Spinal cord (tissue), 10 donors: ENCODE measurements at places on chromosomes 11 and 22.

DNA sequence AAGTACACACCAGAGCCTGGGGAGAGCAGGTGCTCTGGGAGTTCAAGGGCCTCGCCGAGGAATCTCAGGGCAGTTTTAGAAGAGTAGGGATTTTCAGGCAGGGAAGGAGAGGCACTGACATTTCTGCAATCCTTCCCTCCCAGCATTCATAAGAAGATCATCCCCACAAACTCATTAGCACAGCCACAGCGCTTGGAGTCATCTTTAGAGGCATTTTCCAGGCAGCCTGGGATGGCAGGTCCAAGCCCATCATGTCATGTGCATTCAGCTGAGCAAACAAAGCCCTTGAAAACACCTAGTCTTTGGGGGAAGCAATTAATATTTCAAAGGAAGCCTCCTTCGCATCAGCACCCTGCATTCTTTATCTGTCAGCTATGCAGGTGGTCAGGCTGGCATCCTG, 43.8 kb downstream of the MAP6 start:
- no peak for DNase-seq

GRCh38 chr11:67255864-67256263, 10.4 kb upstream of the GRK2 start:
- no peak for DNase-seq

GRCh38 chr22:30905696-30906341, 62.8 kb downstream of the MORC2 start:
- no peak for DNase-seq

DNA sequence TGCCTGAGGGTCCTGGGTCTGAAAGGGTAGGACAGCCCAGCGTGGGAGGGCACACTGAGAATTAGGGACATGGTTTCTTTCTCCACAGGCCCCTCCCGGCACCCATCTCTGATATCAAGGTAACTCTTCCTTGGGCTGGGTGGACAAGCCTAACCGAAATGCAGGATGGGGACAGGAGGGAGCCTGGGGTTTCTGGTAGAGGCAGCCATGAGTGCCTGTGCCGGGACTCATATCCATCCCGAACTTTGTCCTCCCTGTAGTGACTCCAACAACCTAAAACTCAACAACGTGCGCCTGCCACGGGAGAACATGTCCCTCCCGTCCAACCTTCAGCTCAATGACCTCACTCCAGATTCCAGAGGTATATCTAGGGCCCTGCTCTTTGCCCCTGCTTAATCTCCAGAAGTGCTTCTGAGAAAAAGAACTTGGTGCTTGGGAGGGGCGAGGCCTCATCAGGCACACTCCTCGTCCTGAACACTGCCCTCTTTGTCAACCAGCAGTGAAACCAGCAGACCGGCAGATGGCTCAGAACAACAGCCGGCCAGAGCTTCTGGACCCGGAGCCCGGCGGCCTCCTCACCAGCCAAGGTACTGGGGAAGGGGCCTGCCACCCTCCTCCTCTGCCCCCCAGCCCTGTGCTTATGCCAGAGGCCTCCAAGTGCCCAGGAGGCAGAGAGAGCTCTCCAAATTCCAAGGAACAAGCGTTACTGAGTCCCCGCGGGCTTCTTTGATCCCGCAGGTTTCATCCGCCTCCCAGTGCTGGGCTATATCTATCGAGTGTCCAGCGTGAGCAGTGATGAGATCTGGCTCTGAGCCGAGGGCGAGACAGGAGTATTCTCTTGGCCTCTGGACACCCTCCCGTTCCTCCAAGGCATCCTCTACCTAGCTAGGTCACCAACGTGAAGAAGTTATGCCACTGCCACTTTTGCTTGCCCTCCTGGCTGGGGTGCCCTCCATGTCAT, 3.1 kb downstream of the TMEM25 start:
- no peak for DNase-seq

GRCh38 chr11:70220920-70221319, 17.8 kb downstream of the FADD start:
- no peak for DNase-seq

GRCh38 chr22:45684169-45684568, 12.5 kb downstream of the ATXN10 start:
- DNase-seq: no peak

DNA sequence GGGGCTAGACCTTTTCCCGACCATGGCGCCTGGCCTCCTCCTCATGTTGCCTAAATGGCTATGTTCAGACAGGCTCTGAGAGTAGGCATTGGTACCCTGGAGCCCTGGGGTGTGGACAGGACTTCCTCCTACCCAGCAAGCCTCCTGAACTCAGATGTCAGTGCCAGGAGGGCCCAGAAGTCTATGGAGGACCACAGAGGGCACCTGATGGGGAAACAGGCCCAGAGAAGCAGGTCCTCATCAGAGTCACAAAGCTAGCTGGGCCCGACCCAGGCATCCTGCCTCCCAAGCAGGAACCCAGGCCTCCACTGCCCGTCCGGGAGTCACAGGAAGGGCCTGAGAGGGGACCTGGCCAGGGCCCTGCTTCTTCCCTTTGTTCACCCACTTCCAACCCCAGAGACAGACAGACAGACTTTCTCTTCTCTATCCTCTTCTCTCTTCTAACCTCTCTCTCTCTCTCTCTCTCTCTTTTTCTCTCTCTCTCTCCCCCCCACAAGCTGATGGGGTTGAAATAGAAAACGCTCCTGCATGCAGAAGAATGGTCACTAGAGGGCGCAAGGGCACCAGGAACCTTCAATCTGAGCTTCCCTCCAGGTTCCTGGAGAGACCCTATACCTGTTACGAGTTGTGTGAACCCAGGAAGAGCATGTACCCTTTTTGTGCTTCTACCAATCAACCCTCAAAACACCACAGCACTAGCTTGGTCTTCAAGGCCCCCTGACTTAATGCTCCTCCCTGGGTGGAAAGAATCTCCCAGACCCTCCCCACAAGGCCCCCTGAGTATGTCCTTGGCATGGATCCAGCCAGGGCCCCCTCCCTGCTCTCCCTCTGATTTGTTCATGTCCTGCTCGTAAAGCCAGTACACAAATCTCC, 27.1 kb downstream of the ARAP1 start:
- DNase-seq: peak; percentile 84

DNA sequence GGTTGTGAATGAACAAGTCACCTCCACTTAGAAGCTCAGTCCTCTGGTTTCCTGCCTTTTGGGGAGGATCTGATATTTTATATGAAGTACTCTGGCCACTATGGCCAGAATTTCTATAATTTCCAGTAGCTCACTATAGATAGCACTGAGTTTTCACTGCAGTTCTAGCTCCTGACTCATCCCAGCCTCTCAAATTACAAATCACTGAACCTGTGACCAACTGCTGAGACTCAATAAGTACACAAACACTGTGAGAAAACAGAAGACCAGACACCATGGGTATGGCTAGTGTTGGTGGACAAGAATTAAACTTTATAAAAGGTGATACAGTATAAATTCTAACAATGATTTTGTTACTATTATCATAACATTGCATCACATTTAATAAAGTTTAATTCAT, 47.1 kb upstream of the UCP3 start:
- DNase-seq: no peak

DNA sequence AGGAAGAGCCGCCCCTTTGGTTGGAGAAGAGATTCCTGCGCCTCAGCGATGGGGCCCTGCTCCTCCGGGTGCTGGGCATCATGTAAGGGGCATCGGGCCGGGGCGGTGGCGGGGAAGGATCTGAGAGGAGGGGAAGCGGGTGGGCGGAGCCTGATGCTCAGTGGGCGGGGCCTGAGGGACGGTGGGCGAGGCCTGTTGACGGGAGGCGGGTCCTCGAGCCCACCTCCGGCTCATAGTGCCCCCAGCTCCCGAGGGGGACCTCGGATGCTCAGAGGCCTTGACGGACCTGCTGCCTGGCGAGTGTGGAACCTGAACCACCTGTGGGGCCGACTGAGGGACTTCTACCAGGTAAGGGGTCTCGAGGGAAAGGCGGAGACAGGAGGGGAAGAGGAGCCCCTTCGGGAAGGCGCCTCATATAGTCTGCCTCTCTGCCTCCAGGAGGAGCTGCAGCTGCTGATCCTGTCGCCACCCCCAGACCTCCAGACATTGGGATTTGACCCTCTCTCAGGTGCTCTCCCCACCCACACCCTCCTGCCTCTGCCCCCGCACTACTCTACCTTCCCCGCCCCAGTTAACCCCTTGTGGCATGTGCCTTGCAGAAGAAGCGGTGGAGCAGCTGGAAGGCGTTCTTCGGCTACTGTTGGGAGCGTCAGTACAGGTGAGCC, 799 bp downstream of the CCDC88B start:
- no peak for DNase-seq

DNA sequence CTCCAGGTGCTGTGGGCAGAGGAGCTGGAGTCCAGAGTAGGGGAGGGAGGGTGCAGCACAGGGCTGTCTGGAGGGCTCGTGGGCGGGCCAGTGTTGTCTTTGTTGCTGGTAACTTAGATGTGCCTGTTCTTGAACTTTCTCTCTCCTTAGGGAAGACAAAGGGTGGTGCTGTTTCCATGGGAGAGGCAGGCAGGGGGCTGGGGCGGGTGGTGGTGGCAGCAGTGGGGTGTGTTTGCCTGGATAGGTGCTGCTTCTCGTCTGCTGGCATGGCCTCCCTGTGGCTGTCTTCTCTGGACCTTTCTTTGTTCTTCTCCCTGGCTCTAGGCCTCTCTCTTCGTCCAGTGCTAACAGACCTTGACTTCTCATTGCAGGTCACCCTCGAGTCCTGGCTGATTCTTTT, 8.5 kb downstream of the SIDT2 start:
- DNase-seq: no peak

DNA sequence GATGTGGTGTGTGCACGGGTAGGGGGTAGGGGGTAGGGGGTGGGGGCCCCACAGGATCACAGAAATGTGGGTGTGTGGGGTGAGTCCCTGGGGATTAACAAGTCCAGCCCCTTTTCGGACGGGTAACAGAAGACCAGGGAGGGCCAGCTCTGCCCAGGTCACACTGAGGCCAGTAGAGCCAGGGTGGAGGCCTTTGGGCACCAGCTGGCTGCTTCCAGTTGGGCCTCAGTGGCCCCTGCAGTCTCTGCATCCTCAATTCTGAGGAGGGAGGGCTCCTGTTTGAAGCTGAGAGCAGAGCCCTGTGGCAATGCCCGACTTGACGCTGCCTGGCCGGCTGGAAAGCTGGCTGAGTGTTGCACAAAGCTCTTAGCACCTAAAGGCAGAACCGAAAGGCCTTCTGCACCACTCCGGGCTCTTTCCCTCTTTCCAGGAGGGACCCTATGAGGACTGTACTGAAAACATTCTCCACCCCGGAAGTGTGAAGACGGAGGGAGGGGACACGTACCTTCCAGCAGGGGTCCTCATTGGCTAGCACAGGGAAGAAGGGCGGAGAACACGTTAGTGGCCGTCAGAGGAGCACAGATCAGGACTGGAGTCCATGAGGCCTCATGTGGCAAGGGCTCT, 120.4 kb downstream of the PHF21B start:
- DNase-seq: no peak

DNA sequence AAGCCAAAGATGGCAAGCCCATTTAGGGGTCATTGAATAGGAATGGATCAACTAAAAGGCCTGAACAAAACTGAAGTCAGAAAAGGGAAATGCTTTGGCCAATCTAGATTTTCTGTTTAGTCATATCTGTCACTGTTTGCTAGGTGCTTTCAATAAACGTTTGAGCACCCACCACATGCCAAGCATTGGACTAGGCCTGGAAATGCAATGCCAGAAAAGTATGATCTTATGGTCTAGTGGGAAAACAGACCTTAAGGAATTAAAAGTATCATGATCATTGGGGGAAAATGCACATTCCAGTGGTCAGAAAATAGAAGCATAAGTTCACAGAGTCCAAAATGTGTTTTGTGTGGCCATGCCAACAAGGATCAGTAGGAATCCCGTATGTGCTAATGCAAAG, 76.8 kb upstream of the BIRC3 start:
- DNase-seq: no peak

DNA sequence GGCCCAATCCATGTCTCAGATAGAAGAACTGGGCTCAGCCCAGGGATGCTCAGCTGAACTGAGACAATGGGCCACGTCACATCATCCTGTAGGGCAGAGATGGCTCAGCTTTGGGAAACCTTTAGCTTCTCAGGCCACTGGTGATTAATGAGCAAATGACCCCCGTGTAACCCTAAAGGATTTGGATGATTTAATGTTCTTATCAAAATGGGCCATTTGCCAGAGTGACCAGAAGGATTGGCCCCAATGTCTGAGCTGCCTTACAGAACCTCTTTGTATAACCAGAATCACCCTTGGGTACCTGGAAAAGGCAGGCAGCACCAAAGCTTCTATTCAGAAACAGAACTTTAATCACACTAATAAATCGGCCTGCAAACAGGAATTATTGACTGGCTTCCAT, 73.7 kb downstream of the ABTB2 start:
- no peak for DNase-seq

DNA sequence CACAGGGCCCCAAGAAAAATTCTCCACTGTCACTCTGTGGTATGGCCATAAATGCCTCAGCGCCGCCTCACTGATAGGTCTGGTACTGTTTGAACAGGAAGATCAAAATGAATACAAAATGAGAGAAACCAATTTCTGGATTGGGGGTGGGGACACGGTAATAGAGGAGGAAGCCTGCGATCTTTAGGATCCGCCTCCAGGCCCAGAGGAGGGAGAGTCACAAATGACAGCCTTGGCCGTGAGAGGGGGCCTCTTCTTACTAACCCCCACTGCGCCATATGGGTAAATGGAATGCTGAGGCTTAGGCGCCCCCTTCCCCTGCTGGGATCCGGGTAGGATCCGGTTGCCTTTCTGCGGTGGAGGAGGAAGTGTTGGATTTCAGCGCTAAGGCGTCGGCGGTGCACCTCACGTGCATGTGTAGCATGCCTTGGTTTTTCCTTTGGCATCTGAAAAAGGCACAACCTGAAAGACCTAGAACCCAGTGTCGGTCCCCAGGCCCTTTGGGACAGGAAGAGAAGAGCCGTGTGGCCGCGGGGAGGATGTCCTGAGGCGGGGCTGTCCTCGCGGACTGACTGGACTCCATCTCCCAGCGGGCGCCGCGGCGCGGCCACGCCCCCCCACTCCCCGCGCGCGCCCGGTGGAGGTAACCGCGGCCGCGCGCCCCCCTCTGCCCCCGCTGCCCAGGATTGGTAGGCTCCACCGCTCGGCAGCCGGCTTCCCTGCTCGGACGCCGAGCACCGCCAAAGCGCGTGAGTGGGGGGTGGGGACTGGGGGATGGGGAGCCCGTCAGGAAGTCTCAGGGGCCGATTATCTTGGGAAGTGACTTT, 718 bp upstream of the MADD start:
- peak; percentile 85 for DNase-seq

GRCh38 chr11:130458410-130458729, 9.9 kb downstream of the ADAMTS15 start:
- no peak for DNase-seq

GRCh38 chr11:75759832-75760231, 8.7 kb upstream of the DGAT2 start:
- DNase-seq: no peak

GRCh38 chr22:23751441-23751996, 607 bp upstream of the ZNF70 start:
- DNase-seq: peak; percentile 32

DNA sequence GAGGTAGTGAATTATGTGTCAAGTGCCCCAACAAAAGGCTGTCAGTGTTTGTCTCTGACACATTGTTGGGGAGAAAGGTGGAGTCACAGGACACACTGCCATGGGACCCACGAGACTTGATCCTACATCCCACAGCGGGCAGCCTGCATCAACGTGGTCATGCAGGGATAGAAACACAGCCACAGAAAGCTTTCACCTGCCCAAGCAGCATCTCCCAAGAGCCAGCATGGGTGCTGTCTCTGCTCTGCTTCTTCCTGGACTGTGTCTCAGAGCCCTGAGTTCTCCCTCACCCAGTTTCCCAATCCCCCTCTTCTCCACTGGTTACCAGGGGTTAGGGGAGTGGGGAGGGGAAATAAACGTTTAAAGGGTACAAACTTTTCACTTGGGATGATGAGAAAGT, 97.2 kb downstream of the VPREB1 start:
- no peak for DNase-seq
